ENCODE measurements at places on chromosomes 5 and 9.

- DNase-seq = no peak
These were observed 1941.6 kb upstream of the C9orf72 start for GRCh38 chr9:29514862-29515261.

DNA sequence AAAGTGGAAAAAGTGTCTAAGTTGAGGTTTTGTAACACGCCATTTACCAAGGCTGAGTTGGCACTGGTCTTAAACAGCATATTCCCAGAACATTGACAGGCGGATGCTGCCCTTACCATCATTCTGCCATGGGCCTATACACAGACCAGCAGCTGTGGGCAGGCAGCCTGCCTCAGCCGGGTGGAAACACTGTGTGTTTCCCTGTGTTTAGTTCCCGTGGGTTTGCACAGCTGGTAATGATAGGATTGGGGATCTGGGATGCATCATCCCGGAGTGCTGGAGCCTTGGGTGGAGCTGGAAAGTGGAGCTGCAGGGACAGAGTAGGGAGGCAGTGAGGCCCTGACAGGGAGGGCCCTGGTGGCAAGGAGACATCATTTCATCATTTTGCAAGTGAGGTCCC, 5.5 kb upstream of the FGD3 start:
- DNase-seq = no peak

DNA sequence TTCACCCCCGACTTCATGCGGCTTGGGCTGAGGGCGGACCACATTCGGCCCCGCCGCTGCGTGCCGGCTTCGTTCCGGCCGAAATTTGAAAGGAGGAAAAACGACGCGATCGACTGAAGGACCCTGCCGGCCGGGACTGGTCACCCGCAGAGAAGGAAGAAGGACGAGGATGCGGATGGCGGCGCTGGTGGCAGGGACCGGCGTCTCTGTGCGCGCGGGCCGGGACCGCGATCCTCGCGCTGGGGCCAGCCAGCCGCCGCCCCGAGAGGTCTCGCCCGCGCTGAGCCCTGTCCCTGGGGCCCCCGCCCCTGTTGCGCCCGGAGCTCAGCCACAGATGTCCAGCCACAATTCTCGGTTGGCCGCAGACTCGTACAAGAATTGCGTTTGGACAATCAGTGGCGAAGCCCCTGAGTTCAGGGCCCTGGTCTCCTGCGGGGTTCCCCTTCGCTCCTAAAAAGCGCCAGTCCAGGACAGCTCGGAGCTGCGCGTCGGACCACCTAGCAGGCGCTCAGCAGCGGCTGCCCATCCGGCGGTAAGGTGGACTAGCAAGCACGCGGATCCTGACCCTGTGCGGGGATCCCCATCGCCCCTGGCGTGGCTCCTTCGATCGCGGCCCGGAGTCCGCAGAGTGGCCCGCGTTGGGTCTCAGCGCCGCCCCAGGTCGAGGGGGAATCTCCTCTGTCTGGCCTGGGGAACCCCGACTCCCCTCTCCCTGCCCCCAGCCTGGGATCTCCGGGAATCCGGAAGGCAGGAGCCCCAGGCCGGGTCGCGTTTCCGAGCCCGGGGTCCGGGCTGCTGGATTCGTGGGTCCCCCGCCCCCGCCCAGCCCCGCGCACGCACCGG, 21.3 kb downstream of the URM1 start:
- no peak for DNase-seq

DNA sequence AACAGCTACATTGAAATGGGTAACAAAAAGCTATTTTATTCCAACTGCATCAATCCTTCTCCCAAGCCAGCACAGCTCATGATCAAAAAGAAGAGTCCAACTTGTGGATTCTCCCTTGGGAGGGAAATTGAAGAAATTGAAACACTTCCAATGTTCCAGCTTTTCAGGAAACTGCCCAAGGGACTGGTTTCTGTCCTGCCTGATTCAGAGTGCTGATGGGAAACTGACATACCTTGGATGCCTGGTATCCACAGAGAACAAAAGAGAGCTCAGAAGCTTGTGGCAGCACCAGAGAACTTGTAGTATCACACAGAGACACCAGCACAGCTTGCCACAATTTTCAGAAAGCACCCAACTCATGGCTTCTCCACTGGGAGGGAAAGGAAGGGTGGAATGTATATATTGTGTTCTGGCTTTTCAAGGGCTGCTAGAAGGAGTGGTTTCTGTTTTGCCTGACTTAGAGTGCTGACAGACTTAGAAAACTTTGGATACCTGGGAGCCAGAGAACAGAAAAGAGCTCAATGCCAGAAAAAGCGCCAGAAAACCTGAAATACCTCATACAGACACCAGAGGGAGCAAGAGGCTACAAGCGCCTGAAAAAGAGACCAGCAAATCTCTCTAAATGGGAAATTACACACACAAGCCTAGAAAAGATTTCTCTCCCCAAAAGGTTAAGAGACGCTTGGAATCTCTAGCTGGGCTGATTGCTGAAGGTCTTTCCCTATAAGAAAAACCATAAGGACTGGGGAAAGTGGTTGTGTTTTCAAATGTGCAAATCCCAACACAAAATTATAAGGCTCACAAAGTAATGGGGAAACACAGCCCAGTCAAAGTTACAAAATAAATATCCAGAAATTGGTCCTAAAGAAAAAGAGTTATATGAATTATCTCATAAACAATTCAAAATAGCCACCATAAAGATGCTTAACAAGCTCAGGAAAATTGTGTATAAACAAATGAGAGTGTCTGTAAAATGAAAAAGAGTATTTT, 178.8 kb downstream of the SPOCK1 start:
- peak; percentile 39 for DNase-seq
